ENCODE measurements at places on chromosomes 4 and X.

GRCh38 chr4:108360754-108361445 is 192.2 kb upstream of the LEF1 start:
- DNase-seq: no peak

GRCh38 chr4:33411182-33411581 is 2691.0 kb downstream of the PCDH7 start:
- no peak for DNase-seq

DNA sequence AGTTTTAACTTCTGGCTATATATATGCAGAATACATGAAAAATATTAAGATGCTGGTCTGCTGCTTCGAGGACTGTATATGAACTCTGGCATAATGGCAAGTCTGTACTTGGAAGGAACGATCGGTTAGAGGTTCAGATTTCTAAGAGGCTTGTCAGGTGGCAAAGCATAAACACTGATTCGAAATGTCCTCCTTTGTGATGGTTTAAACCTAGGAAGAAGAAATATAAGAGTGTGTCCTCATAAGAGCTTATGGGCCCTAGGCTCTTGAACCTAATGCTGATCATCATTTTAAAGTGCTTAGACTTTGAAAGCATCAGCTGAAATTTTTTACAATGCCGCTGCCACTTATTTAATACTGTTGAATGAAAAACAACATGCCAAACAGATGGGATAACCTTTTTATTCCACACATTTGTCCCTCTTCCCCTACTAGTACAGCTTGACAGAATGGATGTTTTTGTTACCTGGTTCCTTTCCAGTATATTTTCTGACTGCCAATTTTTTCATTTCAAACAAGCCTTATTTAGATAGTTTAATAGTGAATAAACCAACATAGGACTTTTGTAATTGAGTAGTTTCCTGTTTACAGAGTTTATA is 8.8 kb downstream of the SPRY1 start:
- DNase-seq: no peak

DNA sequence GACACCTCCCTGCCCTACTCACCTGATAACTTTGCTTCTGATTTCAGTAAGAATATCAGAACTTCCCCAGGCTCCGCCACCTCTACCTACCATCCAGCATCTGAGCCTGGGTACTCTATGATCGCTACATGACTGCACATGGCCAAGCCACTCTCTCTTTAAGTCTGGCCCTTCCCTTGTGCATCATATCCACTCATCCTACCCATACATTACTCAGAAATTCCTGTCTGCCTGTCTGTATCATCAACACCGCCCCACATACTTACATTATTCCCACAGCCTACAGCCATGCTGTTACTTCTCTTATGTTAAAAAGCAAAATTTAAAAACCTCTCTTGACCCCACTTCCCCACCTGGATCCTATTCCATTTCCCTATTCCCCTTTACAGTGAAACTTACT is 84.7 kb downstream of the SCD5 start:
- DNase-seq: no peak

DNA sequence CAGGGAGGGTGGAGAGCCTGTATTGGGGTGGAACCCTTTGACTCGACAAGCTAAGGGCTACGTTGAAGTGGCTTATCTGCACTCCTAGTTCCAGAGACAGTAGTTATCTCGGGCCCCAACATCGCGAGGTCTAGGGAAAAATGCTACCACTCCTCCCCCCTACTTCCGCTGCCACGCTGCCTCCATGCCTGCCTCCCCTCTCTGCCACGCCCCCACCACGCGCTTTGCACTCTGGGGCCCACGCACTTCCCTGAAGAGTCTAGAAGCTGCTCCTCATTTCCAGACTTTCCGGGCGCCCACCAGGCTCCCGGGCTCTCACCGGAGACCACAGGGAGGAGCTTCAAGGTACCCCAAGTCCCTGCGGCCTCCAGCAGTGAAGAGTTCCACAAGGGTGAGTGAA is at the start of gene PASD1:
Gene PASD1, plus strand, starts transcription at position 227 of the 400 bp plus-strand sequence. CDS start 37,879 bp downstream, outside the sequence.
- no peak for DNase-seq

- DNase-seq: no peak
Observed at GRCh38 chrX:111006116-111006515, 89.9 kb upstream of the PAK3 start.

DNA sequence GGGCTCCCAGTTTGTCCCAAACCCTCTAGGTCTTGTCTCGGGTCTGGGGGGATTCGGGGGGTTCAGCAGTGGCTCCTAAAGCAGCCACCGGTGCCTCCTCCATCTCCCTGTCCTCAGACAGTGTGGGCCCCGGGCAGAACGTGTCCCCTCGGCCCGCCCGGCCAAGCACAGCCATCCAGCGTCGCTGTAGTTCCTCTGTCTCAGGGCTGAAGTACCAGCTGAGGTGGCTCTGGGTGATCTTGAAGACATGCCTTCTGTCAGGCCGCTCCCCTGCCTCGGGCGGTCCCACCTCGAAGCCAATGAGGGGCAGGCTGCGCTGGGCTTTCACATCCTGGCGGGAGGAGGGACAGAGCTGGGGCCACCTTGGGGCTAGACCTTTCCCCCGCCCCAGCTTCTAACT is 5.9 kb downstream of the TSR2 start:
- no peak for DNase-seq

DNA sequence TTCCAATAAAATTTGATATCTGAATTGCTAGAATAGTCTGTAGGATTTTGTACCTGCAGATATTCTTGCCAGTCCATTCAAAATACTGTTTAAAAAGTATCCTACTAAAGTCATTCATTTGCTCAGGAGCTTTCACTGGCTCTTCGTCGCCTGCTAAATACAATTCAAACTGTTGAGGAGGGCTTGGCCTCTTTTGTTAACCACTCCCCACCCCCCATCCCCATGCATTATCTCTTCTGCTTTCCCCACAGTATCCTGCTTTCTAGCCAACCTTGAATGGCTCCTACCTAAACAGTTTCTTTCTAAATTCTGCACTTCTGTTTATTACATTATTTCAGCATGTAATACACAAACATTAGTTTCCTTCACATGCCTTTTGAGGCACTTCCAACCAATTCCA is 230.8 kb downstream of the CPE start:
- DNase-seq: no peak

- no peak for DNase-seq
Observed at GRCh38 chrX:72366178-72366577, 60.5 kb upstream of the CITED1 start.

GRCh38 chrX:72128881-72129280 is 2.8 kb downstream of the RTL5 start:
- no peak for DNase-seq

DNA sequence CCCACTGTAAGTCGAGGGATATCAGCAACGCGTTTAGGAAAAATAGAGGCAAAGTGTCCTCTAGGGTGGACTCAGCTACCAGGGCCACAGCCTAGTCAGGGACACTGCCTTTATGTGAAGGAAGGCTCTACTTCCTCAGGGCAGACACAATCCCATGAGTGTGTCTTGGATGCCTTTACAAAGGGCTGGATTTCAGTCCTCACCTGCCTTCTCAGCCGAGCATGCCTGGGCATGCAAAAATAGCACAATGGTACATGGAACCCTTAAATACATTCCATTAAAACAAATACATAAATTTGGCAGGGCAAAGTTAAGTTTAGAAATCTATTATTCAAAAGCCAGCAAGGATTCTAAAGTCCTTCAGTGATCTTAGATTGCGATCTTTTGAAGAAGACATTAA is 51.1 kb downstream of the DMD start:
- DNase-seq: no peak

All from NCI-H1048 (cell line).